Fibroblast of pulmonary artery (primary cell): ENCODE measurements at places on chromosomes 1 and 21.
A peak's percentile ranks its signal among the peaks of the same experiment; 100 is the strongest.

GRCh38 chr1:210482491-210482890 lies 153.8 kb downstream of the HHAT start:
- DNase-seq = no peak

- DNase-seq = peak; percentile 7
Observed at GRCh38 chr1:98557895-98558294, 103.6 kb upstream of the SNX7 start.

GRCh38 chr1:248114890-248115289 lies 19.9 kb downstream of the OR2L13 start:
- no peak for DNase-seq

DNA sequence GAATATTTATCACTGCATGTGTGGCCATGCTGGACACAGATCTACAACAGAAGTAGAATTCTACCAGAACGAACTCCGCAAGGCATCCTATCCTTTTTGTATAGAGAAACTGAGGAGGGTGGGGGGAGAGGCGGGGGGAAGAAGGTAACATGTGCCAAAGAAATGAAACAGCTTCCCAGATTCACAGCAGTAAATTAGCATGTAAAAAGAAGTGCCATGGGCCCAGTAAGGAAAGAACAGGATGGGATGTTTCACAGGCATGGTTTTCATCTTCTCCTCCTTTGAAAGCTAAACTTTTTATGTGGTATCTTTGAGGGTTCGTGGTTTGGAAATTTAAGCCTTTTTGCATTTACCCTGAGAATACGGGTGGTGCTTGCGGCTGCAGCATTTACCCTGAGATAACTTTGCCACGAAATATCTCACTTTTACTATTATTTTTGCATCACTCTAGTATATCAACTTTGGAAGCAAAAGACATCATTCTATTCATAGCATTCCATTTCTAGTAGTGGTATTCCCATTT lies 168.9 kb downstream of the TPR start:
- DNase-seq = no peak

DNA sequence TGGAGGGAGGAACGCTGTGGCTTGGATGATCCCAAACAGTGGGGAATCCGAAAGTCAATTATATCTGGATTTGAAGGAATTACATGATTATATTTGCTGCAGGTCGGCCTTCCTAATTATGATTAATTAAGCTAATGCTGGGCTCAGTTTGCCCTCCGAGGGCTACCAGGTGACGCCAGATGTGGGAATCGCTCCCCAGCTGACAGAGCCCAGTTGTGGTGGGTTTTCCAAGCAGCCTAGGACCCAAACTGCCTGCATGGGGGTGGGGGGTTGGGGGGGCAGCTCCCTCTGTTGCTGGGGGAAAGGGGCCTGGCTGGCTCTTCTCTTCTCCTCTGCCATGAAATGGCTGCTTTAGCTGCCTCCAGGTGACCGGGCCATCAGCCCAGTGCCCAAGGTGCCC lies 147.6 kb upstream of the C1orf174 start:
- DNase-seq = no peak

DNA sequence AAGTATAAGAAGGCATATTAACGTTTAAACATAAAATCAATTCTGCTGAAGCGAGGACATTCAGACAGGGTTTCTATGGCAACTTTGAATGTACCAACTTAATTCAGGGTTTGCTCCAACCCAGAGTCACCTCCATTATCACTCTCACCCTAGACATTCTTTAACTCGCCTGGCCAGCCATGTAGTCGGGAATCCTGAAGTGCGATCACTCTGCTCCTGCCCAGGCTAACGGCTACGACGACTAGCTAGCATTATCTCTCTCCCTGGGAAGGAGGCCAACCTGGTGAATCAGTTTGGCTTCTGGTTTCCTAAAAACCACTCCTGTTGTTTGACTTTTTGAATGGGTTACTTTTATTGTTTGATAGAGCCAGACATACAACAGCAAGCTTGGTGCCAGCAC lies 38.9 kb upstream of the ZBTB18 start:
- DNase-seq = peak; percentile 80

DNA sequence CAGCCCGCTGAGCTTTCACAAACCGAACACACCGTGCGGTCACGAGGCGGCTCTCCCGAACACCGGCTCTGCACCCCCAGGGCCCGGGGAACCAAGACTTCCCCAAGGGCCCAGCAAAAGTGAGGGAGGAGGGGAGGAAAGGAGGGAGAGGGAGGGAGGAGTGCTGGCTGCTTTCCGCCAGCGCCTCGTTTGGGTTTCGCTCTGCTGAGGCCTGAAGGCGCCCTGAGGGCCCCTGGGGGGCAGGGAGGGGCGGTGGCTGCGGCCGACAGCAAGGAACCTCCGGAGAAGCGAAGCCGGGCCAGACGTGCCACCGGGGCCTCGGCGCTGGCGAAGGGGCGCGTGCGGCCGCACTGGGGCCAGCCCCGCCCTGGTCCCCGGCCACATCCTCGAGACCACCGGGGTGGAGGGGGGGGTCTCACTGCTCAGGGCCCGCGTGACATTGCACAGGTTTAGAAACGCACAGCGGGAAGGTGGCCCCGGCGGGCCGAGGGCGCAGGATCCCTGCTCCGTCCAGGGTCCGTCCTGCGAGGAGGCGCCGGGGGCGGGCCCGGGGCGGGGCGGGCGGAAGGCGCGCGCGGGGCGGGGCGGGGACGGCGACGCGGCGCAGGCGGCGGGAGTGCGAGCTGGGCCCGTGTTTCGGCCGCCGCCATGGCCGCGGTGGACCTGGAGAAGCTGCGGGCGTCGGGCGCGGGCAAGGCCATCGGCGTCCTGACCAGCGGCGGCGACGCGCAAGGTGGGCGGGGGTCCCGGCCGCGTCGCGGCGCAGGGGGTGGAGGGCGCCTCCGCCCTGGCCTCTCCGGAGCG lies at the start of gene PFKL:
Gene PFKL, plus strand, starts transcription at position 596 of the 804 bp plus-strand sequence. Its CDS starts 53 bp downstream, at position 649.
- DNase-seq = peak; percentile 38

- peak; percentile 11 for DNase-seq
Observed at GRCh38 chr1:97567000-97567749, 353.7 kb downstream of the DPYD start.

DNA sequence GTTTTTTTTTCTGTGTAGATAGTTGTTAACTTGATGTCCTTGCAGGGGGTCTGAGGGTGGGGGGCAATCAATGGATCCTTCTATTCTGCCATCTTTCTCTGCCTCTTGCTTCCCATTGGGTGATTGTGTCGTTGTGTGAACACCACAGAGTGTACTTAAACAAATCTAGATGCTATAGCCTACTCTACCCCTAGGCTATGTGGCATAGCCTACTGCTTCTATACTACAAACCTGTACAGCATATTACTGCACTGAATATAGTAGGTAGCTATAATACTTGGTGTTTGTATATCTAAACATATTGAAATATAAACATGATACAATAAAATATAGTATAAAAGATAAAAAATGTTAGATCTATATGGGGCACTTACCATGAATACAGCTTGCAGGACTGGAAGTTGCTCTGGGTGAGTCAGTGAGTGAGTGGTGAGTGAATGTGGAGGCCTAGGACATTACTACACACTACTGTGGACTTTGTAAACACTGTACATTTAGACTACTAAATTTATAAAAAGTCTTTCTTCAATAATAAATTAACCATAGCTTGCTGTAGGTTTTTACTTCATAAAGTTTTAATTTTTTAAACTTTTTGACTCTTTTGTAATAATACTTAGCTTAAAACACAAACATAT lies 105.4 kb downstream of the CENPF start:
- DNase-seq = no peak

DNA sequence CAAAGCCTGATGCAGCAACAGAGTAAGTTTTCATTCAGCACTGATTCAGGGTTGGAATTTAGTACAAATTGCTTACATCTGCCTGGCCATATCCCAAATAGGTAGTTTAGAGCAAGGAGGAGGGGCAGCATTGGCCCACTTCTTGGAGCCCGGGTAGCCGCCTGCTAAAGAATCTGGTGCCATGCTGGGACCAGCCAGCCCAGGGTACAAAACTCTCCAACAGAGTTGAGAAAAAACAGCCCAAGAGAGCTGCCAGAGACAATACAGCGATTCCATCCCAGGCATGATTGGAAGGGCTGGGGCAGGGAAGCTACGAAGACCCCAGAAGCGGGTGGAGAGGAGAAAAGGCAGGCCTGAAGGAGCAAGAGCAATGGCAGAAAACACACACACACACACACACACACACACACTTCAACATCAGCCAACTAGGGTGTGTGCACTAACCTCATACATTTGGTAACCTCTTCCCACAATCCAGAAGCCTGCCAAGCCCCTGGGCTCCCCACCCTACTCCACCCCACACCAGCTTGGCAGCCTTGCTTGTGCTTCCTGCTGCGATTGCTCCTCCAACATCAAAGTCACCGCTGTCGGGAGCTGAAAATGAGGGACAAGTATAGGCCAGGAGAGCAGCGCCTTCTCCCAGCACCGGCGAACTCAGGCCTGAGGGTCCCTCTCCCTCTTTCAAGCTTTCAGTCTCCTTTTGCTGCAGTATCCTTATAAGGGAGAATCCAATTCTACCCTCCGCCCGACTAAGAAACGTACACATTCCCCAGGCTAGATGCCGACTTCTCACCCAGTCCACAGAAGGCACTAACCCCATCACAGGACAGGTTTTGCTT lies 1.2 kb downstream of the PIK3C2B start:
- peak; percentile 72 for DNase-seq

GRCh38 chr1:85603086-85603880 lies 22.7 kb downstream of the CCN1 start:
- DNase-seq = no peak

DNA sequence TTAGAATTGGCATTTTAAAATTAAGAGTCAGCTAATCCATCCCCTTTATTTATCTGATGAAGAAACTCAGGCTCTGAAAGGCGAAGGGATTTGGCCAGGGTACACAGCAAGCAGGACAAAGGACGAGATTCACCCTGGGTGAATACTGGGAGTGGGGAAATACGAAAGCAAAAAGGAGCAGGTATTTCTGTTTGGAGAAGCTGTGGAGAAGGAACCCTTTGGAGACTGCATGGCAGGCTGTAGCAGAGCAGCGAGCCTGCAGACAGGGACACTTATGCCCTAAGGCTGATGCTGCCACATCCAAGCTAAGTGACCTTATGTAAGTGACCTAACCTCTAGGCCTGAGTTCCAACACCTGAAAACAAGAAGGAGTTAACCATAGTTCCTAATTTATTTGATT lies 207.2 kb upstream of the C1orf87 start:
- no peak for DNase-seq

DNA sequence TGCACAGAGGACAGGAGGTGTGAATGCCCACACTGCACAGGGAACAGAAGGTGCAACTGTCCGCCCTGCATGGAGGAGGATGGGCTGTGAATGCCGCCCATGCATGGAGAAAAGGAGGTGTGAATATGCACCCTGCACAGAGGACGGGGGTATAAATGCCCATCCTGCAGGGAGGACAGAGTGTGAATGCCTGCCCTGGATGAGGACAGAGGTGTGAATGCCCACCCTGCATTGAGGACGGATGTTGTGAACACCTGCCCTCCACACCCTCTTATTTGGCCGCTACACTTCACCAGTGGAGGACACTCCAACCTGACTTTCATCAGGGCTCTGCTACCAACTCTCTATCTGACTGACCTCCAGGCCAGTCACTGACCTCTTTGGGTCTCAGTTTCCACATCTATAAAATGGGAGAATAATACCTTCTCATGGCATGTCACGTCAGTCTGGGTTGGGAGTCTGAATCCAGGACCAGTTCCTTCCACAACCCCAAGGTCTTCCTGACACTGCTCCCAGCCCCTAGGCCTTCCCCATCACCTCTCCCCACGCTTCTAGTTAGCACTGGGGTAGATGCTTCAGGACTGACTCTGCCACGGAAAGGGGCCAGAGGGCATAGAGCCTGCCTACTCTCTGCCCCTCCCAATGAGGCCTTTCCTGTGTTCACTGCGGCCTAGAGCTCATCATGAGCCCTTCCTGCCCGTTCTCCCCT lies 28.4 kb downstream of the ZBTB17 start:
- no peak for DNase-seq

DNA sequence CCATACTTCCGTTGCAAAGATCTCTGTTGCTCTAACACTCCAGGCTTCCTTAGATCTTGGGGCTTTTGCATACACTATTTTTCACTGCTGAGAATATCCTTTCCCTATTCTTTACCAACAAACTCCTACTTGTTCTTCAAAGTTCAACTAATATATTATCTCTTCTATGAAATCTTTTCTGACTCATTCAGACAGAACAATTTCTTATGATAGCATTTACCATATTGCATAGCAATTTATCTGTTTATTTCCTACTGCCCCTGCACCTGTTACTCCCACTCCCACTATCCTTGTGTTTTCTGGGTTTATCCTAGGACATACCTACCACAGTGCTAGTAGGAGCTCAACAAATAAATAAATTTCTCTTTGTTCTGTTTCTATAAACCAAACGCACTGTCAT lies 11.0 kb downstream of the GADD45A start:
- no peak for DNase-seq

GRCh38 chr1:154856049-154856448 lies 14.0 kb downstream of the KCNN3 start:
- DNase-seq = no peak

DNA sequence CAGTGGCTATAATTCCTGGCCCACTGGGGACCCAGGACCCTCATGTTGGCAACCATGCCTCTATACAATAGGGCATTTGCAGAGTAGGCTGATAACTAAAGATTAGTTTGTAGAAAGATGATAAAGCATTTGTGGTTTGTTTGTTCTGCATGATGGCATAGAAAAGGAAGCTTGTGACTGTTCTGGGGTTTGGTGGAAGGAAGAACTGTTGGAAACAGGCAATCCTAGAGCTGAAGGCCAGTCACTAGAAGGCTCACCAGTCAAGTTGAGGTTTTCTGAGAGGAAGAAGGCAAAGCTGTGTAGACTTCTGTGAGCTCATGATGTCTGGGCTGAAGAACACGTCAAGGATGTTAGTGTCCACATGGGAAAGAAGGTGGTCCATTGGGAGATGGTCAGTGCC lies 140.3 kb upstream of the VANGL1 start:
- DNase-seq = no peak

- no peak for DNase-seq
Observed at GRCh38 chr1:175773571-175773970, 30.2 kb upstream of the TNR start.

GRCh38 chr1:169204157-169204556 lies 97.7 kb downstream of the ATP1B1 start:
- no peak for DNase-seq

- no peak for DNase-seq
Observed at GRCh38 chr1:205589046-205589445, 42.8 kb downstream of the ELK4 start.

- no peak for DNase-seq
Observed at GRCh38 chr1:43622471-43622870, 27.5 kb upstream of the KDM4A start.

GRCh38 chr1:160612613-160613218 lies 33.4 kb upstream of the CD84 start:
- DNase-seq = no peak

GRCh38 chr1:234551032-234551378 lies 59.0 kb downstream of the IRF2BP2 start:
- no peak for DNase-seq

GRCh38 chr1:3650248-3651025 lies 534 bp upstream of the WRAP73 start:
- no peak for DNase-seq

DNA sequence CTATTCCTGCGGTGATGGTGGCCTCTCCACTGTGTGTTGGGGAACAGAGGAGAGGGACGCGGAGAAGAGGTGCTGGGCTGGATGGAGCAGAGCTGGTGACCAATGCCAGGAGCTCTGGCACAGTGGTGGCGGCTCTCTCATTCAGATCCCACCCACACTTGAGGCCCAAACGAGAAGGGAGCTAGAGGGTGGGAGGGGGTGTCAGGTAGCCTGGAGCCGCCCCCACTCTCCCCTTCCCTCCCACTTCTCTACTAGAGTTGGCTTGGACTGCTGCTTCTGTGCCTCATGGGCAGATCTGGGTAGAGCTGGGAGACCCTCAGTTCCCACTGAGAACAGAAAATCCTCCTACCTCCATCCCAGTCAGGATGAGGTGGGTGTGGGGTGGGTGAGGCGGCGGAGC lies 3.5 kb downstream of the TTC39A start:
- no peak for DNase-seq
